ENCODE measurements at places on chromosomes 7 and 10.
A peak's percentile ranks its signal among the peaks of the same experiment; 100 is the strongest.

DNA sequence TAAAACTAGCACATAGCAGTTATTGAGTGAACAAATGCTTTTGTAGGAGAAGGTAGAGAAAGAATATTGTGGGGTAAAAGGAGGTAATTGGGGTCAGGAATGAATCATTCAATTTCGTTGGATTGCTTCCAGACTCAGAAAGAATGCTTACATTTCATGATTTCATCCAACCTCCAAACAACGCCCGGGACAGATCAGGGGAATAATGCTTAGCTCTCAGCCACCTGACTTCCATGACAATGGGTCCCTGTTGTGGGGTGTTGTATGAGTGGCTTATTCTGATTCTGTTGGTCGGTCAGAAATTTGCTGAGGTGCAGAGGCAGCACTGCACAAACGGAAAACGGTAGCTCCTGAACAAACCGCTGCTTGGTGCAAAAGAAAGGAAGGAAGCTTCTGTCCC, 24.0 kb upstream of the INPP5F start:
- DNase-seq = no peak

DNA sequence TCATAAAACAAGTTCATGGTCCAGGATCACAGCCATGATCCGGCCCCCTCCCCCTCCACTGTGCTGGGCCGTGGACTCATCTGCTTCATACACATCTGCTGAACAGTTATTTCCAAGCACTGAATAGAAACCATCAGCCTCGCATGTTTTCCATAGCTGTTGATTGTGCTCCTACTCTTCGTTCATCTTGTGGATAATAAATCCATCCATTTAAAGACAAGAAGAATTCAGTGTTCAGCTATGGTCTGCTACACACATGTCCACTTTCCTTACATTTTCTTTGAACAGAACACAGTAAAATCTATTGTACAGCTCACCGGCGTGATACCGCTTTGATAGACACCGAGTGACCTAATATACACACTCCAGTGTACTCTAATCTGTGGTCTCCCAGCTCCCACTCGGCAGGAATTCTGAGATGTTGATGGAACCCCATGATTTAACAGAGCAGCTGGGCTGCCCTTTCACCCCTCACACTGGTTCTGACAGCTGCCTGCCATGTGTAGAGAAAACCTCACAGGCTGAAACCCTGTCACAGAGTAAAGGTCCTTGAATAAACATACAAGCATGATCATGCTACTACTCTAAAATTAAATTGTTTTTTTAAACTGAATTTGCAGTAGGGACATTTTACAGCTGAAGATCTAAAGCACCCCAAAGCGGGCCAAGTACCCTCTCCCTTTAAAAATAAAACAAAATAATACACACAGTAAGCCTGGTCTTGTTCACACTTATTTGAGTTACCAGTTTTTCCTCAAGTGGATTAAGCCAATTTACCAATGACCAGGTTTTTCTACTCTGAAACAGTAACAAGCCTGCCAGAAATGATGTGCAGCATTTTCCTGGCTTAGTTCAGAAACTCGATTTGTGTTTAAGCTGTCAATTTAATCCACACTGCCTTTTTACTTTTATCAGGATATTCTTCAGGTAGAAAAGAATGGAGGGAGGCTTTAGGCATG, 95.1 kb upstream of the FZD1 start:
- peak; percentile 34 for DNase-seq

GRCh38 chr7:101125989-101126650, 784 bp upstream of the SERPINE1 start:
- no peak for DNase-seq

- no peak for DNase-seq
Measured at GRCh38 chr10:130904676-130905075, 406.8 kb downstream of the TCERG1L start.

GRCh38 chr10:31602541-31603234, 283.7 kb downstream of the ZEB1 start:
- peak; percentile 45 for DNase-seq

GRCh38 chr7:36064676-36065075, 88.4 kb upstream of the EEPD1 start:
- no peak for DNase-seq

DNA sequence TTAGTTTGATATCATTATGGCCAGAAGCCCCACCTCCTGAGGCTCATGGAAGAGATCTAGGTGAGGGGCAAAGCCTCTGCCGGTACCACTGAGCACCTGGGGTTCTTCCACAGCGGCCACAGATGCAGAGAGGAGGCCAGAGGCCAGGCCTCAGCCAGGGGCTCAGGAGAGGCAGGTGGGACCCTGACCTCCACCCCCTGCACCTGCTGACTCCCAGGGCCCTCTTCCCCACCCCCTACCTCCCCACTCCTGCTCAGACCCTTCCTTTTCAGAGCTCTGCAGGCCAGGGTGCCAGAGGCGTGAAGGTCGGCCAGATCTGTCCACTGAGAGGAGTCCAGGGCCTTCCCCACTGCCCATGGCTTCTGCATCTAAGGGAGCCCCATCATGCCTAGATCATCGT, 178.7 kb upstream of the PPP2R2D start:
- no peak for DNase-seq

- no peak for DNase-seq
Measured at GRCh38 chr10:101952191-101952590, 103.8 kb downstream of the ARMH3 start.

GRCh38 chr7:6359734-6360133, 87.3 kb upstream of the CYTH3 start:
- no peak for DNase-seq

DNA sequence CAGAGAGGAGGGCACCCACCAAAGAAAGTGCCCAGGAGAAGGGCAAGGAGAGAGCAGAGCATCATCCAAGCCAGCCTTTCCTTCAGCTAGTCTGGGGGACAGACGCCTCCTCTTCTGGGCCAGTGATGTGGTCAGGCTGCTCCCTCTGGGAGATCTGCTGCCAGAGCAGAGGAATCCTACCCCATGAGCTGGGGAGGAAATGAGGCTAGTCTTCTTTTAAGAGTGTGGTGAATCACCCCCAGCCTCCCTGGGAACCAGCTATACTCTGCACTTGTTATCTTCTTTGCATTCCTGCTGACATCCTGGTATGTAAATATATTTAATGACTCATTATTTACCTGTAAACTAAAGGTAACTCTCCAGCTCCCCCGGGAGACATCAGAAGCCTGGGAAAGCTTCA, 41.6 kb upstream of the EPHB6 start:
- peak; percentile 14 for DNase-seq

- no peak for DNase-seq
Measured at GRCh38 chr10:121284936-121285335, 313.3 kb downstream of the FGFR2 start.

DNA sequence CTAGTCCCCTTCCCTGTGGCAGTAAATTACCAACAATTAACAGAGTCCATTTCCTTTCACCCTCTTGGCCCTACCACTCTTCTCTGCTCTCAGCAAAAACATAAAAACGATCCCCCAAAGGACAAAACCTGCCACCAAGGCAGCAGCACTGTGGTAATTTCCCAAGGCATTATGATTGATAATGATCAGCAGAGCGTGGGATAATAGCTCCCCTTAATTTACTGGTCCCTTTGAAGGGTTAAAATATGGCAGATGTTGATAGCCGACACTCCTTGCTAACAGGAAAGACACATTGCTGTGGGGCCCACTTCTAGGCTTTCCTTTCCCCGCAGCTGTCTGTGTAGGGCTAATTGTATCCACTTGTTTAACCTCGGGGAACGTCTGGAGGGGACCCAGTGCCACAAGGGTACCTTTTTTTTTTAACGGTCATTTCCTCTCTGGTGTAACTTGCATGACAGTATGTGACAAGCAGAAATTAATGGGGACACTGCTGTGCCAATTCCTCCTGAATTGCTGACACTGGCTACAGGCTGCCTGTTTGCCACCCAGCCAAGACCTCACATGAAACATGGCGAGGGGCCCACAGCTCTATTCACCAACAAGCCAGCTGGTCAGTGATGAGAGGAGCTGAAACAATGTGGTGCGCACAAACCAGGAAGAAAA, 81.3 kb downstream of the CDK6 start:
- no peak for DNase-seq

DNA sequence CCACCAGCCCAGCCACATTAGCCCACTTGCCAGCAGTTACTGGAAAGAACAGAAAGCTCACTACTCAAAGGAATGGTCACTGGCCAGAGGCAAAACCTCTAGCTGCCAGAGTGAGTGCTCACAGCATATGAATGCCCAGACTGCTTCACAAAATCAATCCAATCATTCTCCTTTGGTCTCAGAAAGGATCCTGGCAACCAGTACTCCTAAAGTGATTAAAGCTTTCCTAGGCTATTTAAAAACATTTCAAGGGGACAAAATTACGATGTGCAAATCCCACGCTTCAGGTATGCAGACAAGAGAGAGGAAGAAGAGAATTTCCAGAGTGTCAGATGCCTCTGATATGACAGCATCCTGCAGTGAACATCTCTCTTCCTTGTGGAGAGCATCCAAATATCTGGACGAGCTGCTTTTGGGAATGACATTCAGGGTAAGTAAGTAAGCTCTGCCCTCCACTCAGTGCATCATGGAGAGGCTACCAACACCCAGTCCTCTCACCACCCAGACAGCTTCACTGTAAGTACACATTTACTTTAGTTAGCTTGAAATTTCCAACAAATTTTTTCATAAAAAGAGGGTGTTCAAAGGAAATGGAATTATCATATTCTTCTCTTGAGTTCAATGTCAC, 25.1 kb downstream of the ICA1 start:
- no peak for DNase-seq

DNA sequence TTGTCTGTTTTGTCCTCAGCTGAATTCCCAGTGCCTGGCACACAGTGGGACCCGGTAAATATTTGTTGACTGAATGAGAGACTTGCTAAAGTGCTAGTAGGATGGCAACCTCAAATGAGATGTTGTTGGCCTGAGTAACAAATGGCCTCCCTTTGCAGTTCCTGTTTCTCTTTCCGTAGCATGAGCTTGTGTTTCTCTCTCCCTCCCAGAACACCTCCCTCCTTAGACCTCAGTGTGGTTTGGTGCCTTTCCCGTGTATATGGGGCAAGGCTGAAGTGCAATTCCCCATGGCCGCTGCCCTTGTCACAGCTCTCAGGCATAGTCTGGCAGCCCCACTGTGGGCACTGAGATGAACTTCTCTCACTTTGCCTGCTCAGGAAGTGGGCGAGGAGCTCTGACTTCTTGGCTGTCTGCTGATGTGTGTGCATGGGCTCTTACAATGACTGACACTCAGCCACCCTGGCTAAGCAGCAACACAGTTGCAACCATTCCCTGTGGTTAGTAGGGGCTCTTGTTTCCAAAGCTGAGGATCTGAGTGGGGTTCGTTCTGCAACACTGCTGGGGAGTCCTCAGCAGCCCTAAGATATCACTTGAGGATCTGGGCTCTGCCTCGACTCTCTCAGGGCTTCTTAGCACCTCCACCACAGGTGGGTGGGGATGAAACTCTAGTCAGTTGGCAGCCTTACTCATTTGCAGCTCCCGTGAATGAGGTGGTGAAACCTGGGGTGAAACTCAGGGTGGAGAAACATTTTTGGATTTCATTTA, 136.1 kb downstream of the ICA1 start:
- no peak for DNase-seq

DNA sequence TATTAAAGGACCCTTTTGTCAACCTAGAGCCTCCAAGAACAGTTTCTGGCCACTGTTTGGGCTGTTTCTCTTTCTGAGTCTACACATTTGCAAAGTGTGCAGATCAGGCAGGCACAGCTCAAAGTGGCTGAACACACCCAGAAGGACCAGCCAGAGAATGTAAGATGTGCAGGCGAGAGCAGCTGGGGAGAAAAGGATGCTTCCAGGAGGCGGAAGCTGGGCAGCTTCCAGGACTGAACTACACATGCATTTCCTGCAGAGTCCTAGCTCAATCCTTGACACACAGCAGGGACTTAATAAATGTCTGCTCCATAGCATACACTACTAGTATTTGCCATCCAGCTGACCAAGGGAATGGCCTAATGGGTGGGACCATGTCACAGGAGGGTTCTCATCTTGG, 70.9 kb downstream of the CTBP2 start:
- DNase-seq = no peak

- DNase-seq = no peak
Measured at GRCh38 chr7:66523409-66523808, 105.3 kb upstream of the KCTD7 start.

GRCh38 chr10:3090914-3091787, 23.8 kb downstream of the PFKP start:
- no peak for DNase-seq

DNA sequence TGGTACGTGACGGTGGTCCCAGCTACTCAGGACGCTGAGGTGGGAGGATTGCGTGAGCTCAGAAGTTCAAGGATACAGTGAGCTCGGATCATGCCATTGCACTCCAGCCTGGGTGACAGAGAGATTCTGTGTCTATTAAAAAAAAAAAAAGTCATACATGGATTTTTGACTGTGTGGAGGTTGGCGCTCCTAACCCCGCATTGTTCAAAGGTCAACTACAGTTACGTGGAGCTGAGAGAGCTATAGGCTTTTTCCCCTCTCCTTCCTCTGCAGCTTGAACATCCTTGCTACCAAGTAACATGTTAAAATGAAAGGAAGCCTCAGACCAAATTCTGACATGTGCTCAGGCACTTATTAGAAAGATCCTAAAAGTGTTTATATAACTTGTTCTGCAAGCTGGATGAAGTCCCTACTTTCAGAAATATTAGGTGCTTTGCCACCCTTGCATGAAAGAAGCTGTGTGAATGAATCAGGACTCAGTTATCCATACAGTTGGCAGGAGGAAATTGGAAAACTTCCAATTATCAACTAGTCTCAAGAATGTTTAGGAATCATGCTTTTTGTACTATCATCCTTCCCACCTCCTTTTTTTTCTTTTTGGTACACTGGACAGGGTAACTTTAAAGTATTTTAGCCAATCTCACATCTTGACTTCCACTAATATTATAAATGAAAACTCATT, 12.5 kb upstream of the ST7 start:
- DNase-seq = no peak

GRCh38 chr10:101301111-101301731, 52.7 kb upstream of the BTRC start:
- DNase-seq = no peak

- DNase-seq = peak; percentile 55
Measured at GRCh38 chr10:127338399-127339110, 142.2 kb upstream of the INSYN2A start.

GRCh38 chr7:13846386-13846785, 143.1 kb downstream of the ETV1 start:
- no peak for DNase-seq

GRCh38 chr7:159094023-159094740, 50.5 kb downstream of the VIPR2 start:
- DNase-seq = no peak

- no peak for DNase-seq
Measured at GRCh38 chr10:29922892-29923291, 136.5 kb downstream of the JCAD start.

DNA sequence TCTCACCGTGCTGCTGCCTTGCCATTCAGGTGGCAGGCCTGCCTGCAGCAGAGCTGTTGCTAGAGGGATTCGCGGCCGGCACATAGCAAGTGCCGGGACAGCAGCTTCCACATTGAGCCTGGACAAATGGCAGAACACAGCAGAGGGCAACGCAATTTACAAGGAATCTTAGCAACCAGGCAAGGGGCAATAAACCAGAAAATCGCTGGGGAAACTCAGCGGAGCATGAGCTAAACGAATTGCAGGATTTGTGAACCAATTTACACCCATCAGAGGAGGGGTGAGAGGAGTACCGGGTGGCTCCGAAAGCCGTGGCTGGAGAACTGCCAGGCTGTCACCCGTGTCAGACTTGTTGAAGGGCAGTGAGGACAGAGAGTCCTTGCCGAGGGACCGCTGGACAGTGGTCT, 58.6 kb upstream of the LOXL4 start:
- DNase-seq = no peak

GRCh38 chr10:1339396-1339795, 283.2 kb downstream of the WDR37 start:
- no peak for DNase-seq

- DNase-seq = peak; percentile 58
Measured at GRCh38 chr7:25259487-25260243, 31.4 kb upstream of the NPVF start.
